ENCODE measurements at places on chromosomes 5 and 9. TPM values are rescaled to one million over a fixed set of nuclear protein-coding genes. Genes with fewer than 3 reads are reported as not detected.

GADD45G gene
- total RNA-seq: 16.7 TPM

SHROOM1 gene
- 26.6 TPM for total RNA-seq

DNA sequence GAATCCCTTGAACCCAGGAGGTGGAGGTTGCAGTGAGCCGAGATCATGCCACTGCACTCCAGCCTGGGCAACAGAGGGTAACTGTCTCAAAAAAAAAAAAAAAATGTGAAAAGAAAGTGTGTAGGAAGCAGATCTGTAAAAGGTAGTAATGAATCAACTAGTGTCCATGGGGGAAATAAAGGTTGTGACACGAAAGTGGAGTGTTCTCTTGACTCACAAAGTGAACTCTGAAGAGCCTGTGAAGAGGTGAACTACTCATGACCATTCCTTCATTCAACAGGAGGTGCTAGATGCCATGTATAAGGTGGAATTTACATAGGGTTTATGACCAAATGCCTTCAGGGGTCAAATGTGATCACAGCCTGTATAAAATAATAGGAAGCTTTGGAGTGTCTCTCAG, 12.8 kb downstream of the IQGAP2 start:
- H3K4me1 ChIP-seq: no peaks in the 10 kb centered on the region
- no peak overlapping the region for H3K4me3 ChIP-seq
- DNase-seq: no peak
- H3K27me3 ChIP-seq: no peaks in the 10 kb centered on the region

VDAC1 gene
- total RNA-seq: 119 TPM

NRG2 gene
- 4.2 TPM for total RNA-seq

RMRP gene
- total RNA-seq: 1,418 TPM

ZNG1A gene
- total RNA-seq: 35.0 TPM

- H3K4me3 ChIP-seq: no peak overlapping the region
- no peak for DNase-seq
- H3K4me1 ChIP-seq: peaks cover 16% of the 10 kb centered on the region
- H3K36me3 ChIP-seq: peaks cover 18% of the 10 kb centered on the region
Measured at GRCh38 chr5:14678773-14679334, 14.3 kb downstream of the OTULIN start.

GRCh38 chr5:11793396-11793795, 110.8 kb downstream of the CTNND2 start:
- no peaks in the 10 kb centered on the region for H3K36me3 ChIP-seq
- no peak overlapping the region for H3K27ac ChIP-seq
- no peak overlapping the region for H3K4me3 ChIP-seq

All from upper lobe of left lung (tissue), 6 donors.